ENCODE measurements at places on chromosomes 7 and 10.

DNA sequence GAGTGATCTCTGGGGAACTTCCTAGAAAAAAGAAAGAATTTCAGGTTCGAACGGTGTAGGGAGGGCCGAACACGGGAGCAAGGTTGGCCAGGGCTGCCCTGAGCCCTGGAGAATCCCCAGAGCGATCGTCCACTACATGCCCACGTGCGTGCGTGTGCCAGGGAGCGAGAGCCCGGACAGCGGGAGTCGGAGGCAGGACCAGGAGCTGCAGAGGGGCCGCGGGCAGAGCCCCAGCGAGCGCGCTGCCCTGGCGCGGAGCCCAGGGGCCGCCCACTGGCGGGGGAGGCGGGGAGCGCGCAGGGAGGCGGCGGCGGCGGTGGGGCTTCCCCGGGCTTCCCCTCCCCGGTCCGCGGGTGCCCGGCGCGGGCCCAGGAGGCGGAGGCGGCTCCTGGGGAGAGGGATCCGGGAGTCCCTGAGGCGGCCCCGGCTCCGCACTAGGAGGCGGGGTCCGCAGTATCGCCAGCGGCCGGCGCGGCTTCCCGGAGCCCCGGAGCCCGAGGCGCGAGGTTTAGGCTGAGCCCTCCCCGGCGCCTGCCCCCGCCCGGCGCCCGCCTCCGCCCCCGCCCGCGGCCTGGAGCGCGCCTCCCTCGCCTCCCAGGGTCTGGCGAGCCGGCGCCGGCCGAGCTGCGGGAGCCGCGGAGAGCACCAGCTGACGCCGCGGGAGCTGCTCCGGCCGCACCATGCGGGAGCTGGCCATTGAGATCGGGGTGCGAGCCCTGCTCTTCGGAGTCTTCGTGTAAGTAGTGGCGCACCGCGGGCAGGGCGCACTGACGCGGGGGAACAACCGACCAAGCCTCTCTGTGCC is at the start of gene PLPP4:
Gene PLPP4 (plus strand): TSS at position 602 of the 805 bp plus-strand sequence. CDS start 79 bp downstream, at position 681.
- DNase-seq, result peak; percentile 82

GRCh38 chr10:127145173-127145572 is 51.2 kb downstream of the INSYN2A start:
- no peak for DNase-seq

DNA sequence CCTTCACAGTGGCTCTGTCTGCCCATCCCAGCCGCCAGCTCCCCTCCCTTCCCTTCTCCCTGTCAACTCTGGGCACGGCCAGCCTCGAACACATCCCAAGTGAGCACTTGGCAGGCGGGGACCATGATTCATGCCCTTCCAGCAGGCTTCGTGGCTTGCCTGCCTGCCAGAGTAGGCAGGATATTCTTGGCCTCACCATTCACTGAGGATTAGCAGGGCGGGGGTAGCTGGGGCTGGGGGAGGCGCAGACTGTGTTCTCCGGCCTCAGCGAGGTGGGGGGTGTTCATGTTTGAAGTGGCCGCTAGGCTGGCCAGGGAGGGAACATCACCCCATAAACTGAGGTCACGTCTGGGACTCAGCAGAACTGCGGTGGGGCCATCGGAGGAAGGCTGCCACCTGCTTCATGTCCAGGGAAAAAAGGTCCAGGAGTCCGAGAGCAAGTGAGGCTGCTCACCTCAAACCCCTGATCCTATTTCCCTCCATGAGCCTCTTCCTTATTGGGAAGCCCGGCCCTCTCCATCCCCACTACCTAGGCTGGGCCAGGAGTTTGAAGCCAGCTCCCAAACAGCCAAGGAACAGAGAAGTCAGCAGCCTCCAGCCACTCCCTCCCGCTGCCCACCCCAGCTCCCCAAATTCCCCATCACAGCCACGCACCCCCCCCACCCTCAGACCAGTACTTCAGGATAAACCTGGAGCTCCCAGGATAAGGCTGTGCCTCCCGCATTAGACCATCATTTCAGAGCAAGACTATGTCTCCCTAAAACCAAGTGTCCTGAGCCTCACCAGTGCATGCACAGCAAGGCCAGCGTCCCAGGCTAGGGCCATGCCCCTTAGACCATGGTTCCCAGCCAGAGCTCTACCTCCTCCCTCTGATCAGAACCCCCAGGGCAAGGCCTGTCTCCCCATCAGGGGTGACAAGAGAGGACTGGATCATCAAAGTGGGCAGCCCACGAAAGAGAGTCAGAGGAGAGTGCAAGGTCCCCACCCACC is 42.8 kb upstream of the RABGEF1 start:
- DNase-seq, result no peak

DNA sequence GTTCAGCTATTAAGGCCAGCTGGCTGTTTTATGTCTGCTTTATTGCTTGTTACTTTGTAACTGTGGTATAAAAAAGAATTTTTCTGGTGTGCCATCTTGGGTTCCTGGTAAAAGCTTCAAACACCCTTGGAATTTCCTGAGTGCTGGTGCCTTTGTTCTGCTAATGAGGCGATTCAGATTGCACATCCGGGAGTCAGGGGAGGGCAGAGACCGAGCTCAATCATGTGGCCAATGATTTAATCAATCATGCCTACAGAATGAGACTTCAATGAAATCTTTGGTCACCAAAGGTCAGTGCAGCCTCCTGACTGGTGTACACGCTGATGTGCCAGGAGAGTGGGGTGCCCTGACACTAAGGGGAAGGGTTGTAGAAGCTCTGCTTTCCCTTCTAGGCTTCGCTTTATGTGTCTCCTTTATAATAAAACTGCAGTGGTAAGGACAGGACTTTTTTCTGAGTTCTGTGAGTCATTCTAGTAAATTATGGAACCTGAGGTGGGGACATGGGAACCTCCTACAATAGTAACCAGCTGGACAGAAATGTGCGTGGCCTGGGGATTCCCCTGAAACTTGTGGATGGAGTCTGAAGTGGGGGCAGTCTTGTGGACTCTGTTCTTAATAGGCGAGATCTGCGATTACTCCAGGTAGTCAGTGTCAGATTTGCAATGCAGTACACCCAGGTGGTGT is 69.4 kb upstream of the OGDHL start:
- DNase-seq, result peak; percentile 16

GRCh38 chr10:119598397-119598796 is 1.6 kb upstream of the TIAL1 start:
- no peak for DNase-seq

DNA sequence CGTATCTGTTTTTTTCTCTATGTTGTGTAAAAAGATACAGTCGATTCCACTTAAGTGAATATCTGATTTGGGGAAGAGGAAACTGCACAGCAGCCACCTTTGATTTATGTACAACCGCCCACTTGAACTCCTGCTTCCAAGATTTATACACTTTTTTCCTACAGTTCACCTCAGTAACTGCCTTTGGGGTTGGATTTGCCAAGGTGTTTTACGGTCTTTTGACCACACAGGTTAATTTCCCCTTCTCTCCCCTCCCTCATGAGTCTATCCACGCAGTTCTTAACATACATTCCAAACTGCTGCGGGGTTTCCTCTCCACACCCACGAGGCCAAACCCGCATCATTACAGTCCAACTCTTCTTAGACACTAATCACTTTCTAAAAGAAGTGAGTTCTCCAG is 277.0 kb downstream of the USP6NL start:
- no peak for DNase-seq

DNA sequence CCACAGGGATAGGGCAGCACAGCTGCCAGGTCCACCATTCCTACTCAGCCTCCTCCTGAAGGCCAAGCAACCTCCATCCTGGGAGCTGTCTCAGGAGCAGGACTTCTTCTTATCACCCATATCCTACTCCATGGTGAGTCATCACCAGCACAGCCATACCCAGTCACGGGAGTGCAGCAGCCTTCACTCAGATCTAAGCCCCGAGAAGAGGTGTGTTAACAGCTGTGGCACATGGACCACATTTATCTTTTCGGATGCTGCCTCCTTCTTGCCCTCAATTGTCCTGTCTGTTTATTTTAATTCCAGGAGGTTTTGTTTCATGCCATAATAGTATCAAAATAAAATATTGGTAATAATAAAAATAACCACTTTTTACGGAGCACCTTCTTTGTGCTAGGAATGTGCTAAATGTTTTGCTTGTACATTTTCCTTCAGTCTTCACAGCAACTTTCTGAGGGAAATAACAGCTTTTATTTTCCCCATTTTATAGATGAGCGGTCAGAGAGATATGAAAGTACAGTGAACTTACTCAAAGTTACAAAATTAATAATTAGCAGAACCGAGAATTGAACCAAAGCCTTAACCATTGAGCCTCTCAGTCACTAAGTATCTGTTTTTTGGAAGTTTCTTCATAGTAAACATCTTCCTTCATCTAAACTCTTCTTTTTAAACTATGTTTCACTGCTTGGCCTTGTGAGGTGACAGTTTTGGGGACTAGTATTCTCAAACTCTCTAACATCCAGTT is 2.5 kb upstream of the KEL start:
- DNase-seq, result no peak

DNA sequence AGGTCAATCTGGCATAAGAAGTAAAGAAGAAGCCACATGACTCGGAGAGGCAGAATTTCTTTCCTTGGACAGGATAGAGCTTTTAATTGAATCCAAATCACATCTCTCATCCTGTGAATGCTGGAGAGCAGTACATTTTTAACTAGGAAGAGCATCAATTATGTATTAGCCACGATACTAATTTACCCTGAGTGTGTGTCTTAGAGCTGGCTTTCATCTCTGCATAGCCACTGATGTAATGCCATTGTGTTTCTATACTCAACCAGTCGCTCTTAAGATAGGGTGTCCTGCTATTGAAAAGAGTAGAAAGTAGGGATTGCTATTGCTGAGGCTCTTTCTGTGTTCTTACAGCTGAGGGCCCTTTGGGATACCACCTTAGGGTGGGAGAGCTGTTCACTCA is 280.3 kb downstream of the AUTS2 start:
- DNase-seq, result no peak

DNA sequence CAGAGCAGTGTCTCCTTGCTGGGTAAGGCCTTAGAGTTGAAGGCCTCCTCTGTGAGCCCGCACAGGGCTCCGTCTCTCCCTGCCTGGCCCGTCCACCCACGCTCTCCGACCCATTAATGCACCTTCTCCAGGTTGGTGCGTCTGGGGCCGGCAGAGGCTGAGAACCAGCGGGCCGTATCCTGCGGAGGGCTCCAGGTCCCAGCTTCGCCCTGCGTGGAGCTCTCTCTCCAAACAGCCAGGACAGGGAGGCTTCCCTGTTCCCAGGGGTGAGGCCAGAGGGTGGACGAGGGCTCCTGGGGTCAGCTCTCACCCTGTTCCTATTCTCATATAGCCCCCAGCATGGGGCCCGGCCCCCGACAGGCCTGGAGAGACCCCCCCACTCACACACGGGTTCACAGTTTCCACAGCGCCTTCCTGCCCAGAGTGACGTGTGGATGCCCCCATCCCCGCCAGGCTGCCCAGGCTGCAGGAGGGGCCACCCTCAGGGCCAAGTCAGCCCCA is 34.6 kb downstream of the GET4 start:
- DNase-seq, result peak; percentile 20

- DNase-seq, result no peak
Measured at GRCh38 chr10:5187867-5188266, 2.9 kb upstream of the AKR1C8 start.

DNA sequence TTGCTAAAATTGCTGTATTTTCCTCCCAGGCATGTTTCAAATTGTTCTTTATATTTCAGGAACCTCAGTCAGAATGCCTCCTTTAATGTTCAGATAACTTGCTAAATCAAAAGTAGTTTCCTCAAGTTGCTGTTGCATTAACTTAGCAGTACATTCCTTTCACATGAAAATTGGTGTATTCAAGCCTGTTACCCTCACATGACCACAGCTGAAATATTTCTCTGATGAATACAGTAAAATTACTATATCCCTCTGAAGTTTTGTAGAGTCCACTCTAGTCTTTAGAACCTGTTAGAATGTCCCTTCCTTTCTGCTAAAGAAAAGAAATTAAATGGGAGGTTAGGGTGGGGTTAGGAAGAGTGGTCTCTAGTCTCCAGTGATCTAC is 24.5 kb upstream of the C1GALT1 start:
- no peak for DNase-seq

GRCh38 chr10:119538632-119539358 is 3.7 kb downstream of the RGS10 start:
- no peak for DNase-seq

GRCh38 chr10:122331615-122332446 is 42.7 kb upstream of the PLEKHA1 start:
- no peak for DNase-seq

- DNase-seq, result no peak
Measured at GRCh38 chr10:130766071-130766470, 545.5 kb downstream of the TCERG1L start.

DNA sequence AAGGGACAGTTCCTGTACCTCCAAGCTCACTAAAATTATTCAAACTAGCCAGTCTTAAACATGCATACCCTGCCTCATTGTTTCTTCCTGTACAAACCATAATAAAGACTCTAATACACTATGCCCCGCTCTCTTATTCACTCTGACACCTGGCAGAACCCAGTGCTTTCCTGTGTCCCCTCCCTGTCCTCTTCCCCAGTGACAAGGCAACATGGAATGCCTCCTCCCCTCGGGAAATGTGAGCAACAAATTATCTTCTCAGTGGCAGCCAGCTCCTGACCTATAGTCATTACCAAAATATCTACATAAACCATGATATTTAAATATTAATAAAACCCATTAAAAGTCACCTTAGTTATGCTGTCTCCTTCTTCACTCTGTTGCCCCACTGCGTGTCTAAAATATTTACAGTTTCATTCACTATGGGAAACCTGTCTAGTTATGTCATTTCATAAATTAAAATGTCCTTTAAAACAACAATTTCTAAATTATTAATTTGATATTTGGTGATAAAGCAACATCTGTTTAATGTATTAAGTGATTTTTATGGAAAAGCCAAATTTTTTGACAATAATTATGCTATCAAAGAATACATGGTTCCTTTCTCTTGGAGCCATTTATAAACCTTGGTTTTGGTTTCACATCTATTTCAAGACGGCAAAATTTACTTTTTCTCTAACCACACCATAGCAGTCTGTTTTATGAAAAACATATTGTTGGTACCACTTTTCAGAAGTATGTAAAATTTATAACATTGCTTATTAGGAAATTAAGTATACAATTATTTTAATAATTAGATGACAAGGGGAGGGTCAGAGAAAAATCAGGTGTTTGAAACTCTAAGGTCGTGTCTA is 1355.2 kb downstream of the XPNPEP1 start:
- no peak for DNase-seq

DNA sequence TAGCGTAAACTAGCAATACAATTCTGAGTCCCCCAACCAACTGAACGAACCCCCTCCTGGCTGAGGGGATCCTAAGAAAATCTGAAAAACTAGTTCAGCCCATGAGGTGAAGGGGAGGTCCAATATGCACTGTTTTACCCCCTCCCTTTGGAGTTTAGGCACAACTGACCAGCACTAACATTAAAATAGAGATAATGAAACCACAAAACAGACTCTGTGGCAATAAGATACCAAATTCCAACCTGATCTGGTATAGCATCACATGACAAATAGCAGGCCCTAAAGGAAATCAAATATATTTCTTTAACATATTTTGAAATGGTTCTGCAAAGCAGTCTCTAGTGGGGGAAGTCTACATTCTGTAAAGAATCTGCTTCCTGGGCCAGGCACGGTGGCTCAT is 522.5 kb downstream of the TYW1 start:
- no peak for DNase-seq

DNA sequence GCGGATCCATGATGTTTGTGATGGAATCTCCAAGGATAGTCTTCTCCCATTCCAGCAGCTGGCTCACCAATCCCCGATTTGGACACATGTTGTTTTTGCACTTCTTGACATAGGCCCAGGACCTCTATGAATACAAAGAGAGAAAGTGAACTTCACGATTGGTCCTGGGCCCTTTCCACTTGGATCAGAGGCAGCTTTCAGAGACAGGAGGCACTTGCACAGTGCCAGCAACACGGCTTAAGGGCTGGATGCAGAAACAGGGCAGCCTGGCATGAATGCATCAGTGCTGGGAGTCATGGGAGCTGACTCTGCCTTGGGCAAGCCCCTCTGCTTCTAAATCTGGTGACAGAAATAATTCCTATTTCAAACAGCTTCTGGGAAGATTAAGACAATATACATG is 2.1 kb upstream of the TMEM120A start:
- no peak for DNase-seq

- DNase-seq, result no peak
Measured at GRCh38 chr7:98354511-98355249, 46.2 kb downstream of the BAIAP2L1 start.
